ENCODE measurements at places on chromosomes 6 and 20.
A peak's percentile ranks its signal among the peaks of the same experiment; 100 is the strongest.

DNA sequence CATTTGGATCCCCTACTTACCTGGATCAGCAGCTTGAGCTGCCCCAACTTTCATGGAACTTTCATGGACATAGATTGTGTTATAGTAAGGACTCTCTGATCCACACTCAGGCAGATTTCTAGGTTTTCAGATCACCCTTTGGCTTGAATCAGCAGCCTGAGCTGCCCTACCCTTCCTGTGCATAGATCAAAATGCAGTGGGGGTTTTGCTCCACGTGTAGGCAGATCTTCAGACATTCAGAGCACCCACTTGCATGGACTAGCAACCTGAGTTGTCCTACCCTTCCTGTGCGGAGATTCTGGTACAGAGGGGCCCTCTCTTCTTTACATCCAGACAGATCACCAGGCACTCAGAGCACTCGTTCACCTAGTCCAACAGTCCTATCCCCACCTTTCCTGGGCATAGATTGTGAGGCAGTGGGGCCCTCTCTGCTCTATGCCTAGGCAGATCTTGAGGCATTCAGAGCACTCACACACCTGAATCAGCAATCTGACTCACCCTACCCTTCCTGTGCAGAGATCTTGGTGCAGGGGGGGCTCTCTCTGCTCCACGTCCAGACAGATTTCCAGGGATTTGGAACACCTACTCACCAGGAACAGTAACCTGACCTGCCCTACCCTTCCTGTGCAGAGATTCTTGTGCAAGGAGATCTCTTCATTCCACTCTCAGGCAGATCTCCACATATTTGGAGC lies 705.2 kb upstream of the NRSN1 start:
- DNase-seq: no peak

DNA sequence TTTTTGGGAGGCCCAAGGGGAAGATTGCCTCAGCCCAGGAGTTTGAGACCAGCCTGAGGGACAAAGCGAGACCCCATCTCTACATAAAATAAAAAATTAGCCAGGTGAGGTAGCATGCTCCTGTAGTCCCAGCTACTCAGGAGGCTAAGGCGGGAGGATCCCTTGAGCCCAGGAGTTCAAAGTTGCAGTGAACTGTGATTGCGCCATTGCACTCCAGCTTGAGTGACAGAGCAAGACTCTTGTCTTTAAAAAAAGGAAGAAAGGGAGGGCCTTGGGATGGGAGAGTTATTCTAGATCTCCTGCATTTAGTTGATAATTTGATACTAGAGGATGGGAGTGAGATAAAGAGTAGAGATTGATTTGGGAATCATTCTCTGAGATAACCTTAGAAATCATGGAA lies 68.1 kb downstream of the ITCH start:
- no peak for DNase-seq

GRCh38 chr6:41275489-41275888 lies 11.0 kb downstream of the TREM1 start:
- DNase-seq: no peak

DNA sequence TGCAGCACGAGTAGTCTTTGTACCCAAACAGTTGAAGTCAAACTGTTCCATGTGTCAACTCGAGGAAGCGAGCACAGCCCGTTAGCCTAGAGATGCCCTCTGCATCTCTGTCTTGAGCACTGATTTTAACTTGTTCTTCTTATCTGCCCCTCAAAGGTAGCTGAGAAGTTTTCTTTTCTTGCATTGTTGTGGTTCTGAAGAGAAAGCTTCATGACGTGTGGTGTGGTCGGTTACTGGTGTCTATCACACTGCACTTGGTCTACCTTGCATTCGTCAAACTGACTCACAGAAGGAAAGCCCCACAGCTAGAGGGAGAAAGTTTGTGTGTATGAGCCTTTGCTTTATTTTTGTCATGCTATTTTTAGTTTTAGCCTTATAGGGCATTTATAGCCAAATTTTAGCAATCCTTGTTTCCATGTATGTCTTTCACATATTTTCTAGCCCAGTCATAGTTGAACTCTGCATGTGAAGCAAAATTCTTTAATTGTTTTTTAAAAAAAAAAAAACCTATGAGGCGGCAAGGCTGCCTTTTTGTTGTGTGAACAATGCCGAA lies 115.1 kb downstream of the JAG1 start:
- peak; percentile 88 for DNase-seq

DNA sequence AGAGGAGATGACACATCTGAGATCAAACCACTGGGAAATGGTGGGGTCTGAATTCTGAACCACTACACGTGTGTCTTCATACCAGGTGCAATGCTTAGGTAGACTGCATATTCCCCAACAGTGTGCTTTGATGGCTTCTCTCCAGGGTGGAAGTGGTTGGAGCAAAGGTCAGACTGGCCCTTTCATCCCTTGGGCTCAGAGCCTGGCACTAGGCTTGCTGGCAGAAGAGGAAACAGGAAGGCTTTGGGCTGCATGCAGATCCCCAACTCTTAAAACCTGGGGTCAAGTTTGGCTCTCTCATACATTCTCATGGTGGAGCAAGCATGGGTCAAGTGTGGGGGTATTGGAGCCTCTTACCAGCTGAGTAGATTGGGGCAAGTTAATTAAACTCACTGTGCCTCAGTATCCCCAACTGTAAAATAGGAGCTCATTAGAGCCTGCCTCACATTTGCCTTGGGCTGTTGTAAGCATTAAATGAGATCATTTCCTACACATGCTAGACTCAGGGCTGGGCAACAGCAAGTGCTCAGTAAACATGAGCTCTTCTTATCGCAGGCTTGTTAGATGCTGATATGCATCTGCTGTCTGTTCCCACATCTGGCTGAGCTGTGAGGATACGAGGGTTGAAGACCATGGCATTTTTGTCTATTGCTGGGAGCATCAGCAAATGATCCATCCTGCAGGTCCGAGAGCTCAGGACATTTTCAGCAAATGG lies 51.6 kb upstream of the FAM83D start:
- DNase-seq: no peak

GRCh38 chr20:2451422-2451821 lies 19.2 kb downstream of the SNRPB start:
- DNase-seq: no peak

DNA sequence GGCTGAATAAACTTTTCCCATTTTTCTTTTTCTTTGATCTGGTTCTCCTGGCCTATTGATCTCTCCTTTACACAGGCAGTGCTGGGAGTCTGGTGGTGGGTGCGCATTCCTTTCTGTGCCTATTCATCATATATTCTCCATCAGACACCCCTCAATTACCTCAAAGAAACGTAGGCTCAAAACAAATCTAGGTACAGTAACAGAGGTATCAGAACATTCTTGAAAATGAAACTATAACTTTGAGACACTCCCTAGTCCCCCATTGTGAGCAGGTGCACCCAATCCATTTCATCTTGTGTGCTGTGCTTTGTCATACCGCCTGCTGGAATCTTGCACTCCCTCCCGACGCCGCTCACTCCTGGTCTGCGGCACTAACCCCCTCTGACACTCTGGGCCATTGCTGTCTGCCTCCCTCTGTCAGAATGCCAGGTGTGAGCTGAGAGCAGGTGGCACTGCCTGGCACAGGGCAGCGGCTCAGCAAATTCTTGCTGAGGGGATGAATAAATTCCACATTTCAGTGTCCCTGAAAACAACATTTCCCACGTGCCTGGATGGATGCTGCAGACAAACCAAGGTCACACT lies 303.4 kb upstream of the EXOC2 start:
- no peak for DNase-seq

GRCh38 chr6:116536216-116536621 lies 9.3 kb downstream of the TRAPPC3L start:
- peak; percentile 45 for DNase-seq

- DNase-seq: no peak
These were observed 47.2 kb downstream of the TRERF1 start for GRCh38 chr6:42404484-42404883.

DNA sequence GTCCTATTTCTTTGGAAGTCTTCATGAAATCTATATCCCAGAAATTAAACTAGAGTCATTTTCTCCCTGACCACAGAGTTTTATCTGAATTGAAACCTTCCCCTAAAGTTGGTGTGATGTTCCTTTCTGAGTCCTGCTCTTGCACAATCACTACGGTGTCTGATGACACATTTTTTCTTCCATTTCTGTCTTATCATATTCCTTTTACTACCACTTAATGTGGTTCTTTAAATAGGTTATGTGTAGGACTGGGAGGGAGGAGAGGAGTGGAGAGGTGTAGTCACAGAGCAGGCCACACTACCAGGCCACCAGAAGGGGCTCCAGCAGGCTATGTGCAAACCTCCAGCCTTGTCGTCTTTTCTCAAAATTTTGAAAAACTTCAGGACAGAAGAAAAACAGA lies 39.7 kb upstream of the ATXN1 start:
- DNase-seq: no peak

DNA sequence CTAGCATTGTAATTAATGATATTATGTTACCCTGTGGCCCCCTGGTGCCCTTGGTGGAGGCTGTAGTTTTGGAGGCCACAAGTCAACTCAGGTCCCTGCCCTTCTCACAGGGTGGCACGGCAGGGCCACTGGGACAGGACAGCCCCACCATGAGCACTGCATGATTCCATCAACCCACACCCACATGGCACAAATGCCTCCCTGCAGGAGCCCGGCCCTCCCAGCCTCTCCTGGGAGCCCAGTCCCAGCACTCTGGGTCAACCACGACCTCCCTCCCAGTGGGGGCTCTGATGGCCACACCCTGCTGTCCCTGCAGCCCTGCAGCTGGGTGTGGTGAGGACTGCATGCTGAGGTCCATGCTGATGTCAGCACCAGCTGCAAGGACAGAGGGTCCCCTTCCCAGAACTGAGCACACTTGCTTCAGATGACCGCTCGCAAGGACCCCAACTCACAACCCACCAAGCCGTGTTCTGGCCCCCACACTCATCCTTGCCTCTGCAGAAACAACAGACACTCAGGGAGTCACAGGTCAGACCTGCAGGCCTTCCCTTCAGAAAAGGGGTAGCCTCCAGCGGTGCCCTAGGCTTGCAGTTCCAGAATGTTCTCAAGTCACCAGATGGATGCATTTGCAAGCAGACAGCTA lies 15.7 kb upstream of the CST7 start:
- DNase-seq: no peak

GRCh38 chr6:134680021-134680420 lies 269.9 kb downstream of the ALDH8A1 start:
- no peak for DNase-seq

DNA sequence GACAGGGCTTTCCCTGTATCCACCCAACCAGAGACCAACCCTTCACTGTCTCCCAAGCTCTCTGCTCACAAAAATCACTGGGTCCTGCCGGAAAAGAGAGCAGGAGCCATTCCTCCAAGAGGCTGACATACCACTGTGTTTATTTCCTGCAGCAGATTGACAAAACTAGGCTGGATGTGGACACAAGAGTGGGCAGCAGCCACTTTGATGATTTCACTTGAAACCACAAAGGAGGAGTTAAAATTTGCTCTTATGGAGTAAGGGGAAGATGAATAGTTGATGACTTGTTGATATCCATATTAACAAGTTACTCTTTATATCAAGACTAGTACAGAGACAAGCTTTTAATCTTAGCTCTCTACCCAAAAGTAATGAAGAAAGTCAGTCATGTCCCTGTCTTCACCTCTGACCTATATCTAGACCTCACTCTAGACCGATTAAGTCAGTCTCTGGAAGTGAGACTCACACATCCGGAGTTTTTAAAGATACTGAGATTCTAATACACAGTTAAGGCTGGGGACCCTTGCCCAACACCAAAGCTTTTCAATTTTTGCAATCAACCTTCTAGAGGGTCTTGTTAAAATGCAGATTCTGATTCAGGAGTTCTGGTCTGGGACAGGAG lies 73.8 kb downstream of the SCML4 start:
- no peak for DNase-seq

DNA sequence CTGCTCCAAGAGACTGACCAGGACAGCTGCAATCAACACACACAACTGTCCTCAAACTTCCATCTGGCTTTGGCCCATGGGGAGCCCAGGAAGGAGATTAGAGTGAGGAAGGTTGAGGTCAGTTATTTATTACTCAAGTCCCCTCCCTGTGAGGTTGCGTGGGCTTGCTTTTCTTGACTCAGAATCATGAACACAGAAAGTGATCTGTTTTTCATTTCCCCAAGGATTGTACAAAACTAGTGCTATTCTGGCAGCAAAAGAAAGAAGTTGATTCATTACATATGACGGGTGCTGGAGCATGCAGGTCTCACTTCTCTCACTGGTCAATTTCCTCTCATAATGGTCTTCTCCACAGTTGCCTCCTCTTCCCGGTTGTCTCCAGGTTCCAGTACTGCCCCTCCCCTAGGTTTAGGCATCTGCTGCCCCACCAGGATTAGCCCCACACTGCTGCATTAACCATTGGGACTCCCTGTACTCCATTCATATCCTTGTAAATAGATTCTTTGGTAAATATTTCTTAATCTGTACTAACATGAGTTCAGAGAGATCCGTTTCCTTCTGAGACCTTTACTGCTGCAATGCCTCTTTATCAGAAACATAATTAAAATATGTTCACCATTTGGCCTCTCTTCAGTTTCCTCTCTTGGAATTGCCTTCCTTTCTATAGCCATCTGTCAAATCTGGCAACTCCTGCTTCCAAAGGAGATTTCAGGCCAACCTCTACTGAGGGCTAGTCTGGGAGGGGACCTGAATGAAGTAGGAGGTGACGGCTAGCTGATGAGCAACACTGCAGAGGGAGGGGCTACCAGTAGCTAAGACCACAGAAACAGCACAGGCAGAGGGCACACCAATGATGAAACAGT lies 888.8 kb downstream of the QKI start:
- peak; percentile 28 for DNase-seq

GRCh38 chr6:53112871-53113270 lies 35.8 kb downstream of the GCM1 start:
- no peak for DNase-seq

DNA sequence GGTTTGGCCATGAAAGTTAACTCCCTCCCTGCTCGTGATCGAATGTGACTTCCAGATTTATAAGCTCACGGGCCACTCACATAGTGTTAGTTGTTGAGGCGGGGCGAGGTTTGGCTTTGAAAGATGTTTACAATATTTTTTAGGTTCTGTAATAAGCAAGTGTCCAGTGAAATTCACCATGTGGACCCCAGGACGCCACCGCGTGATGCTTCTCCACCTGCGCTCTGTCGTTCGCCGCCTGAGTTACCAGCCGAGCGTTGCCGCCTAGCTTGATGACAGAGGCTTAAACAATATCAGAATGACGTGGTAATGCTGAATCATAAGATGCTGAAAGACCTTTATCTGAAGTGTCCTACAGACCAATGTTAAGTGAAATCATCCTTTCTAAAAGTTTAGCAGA lies 241.0 kb downstream of the MYLK4 start:
- no peak for DNase-seq

DNA sequence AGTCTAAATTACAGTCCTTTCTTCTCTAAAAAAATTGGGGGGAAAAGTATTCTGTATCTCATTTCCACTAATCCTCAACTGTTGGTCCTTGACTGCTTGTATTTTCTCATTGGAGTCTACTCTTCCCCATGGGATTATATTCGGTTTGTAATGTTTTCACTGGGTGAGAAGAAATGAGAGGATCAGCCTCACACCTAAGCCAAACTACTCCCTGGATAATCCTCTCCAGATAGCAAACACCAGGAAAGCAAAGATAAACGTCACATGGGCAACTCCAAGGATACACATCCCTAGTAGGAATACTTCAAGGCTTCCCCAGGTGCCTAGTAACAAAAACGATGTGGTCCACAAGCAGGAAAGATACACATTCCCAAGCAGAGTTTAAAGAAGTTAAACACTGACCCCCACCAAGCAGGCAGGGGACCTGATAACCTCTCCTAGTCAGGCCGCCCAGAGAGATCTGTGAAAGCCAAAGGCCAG lies 53.9 kb upstream of the SOX4 start:
- DNase-seq: no peak
